ENCODE measurements at places on chromosomes 7 and 10. TPM values are rescaled to one million over a fixed set of nuclear protein-coding genes. Genes with fewer than 3 reads are reported as not detected.
A peak's percentile ranks its signal among the peaks of the same experiment; 100 is the strongest.

Gene OLAH
- total RNA-seq = 2.0 TPM

Gene FAM171A1
- total RNA-seq = 36.2 TPM

Gene HOXA13
- 1.9 TPM for total RNA-seq

DNA sequence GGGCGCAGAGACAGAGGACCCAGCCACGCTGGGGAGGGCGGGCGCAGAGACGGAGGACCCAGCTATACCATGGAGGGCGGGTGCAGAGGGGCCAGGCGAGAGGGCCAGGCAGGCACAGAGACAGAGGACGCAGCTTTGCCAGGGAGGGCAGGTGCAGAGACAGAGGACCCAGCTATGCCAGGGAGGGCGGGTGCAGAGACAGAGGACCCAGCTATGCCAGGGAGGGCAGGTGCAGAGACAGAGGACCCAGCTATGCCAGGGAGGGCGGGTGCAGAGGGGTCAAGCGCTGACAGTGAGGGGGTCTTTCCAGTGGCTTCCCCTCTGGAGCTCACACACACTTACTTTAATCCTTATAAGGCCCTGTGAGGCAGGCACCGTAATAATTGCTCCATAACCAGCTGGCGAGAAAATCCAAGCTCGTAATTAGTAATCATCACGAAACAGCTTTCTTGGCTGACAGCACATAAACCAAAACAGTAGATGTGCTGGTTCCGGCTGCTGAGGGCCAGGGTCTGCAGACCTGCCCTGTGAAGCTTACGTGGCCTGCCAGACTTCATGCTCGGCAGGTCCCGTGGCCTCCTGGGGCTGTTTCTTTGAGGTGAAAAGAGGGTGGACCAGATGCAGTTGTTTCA lies 137.2 kb downstream of the VIPR2 start:
- DNase-seq = peak; percentile 67

DNA sequence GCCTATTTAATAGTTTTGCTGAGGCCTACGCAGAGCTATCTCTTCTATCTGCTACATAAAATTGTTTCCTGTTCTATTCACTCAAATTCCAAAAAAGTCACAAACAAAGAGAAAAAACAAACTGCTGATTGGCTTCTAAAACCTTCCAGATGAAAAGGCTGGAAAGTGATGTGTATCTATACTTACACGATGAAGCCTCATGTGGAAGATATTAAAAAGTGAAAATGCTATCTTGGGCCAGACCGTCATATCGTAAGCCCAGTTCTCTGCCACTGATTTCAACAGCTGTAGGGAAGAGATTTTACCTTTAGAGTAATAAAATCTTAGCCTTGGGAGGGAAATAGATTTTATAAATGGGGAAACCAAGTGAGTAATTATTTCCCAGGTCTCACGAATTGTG lies 394.8 kb downstream of the KIF20B start:
- DNase-seq = no peak

DNA sequence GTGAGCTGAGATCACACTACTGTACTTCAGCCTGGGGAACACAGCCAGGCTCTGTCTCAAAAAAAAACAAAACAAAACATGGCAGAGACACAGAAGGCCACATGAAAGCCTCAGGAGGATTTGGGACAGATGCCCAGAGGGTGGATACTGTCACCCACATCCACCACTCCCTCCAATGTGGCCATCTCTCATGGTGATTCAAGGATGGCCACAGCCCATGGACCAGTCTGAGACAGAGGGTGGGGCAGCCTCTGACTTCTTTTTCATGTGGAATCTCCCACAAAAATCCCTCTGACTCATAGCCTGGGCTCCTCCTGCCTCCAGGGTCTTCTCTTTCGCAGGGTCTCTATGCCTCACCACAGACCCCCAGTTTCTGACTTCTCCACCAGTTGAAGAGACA lies 59.0 kb upstream of the GTF2I start:
- DNase-seq = no peak

GRCh38 chr10:85421421-85421820 lies 945.2 kb downstream of the GRID1 start:
- no peak for DNase-seq

Gene MAD1L1
- 32.2 TPM for total RNA-seq

DNA sequence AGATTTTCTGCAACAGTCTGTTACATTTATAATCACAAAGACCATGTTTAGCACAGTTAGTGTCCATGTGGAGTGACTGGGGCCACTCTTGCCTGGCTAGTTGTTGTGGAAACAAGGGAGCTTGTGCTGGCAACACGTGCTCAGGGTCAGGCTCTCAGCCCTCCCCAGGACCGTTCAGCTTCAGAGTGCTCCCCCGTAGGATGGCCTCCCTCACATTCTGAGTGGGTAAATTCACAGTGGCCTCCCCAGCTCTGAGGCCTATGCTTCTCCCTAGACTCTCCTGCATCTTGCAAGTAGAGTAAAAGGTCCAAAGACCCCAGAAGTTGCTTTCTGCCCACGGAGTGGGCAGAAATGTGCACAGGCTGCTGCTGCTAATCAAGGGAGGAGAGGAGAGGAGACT lies 122.3 kb downstream of the ADCY1 start:
- peak; percentile 81 for DNase-seq

GRCh38 chr10:31930023-31930751 lies 1.6 kb upstream of the ARHGAP12 start:
- DNase-seq = no peak

GRCh38 chr7:130853503-130854279 lies 119.7 kb upstream of the KLF14 start:
- DNase-seq = no peak

GRCh38 chr10:131144711-131145375 lies 166.7 kb downstream of the TCERG1L start:
- no peak for DNase-seq

DNA sequence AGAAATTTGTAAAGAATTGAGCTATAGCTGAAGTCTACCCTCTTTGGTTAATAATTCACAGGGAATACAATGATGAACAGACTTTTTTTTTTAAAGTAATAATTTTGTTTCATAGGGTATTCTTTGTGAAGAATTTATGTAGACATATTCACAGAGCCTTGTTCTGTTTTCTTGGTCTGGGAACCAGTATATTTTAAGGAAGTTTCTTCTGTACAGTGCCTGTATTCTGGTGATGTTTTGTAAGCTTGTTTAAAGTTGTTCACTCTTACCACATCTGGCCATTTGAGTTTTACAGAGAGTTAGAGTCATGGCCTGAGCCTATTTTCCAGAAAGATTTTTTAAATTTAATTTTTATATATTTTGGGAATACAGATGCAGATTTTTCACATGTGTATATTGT lies 70.3 kb downstream of the CCSER2 start:
- no peak for DNase-seq

Gene SPACDR
- total RNA-seq = 0.96 TPM

- no peak for DNase-seq
Measured at GRCh38 chr7:101906291-101907240, 89.1 kb downstream of the CUX1 start.

DNA sequence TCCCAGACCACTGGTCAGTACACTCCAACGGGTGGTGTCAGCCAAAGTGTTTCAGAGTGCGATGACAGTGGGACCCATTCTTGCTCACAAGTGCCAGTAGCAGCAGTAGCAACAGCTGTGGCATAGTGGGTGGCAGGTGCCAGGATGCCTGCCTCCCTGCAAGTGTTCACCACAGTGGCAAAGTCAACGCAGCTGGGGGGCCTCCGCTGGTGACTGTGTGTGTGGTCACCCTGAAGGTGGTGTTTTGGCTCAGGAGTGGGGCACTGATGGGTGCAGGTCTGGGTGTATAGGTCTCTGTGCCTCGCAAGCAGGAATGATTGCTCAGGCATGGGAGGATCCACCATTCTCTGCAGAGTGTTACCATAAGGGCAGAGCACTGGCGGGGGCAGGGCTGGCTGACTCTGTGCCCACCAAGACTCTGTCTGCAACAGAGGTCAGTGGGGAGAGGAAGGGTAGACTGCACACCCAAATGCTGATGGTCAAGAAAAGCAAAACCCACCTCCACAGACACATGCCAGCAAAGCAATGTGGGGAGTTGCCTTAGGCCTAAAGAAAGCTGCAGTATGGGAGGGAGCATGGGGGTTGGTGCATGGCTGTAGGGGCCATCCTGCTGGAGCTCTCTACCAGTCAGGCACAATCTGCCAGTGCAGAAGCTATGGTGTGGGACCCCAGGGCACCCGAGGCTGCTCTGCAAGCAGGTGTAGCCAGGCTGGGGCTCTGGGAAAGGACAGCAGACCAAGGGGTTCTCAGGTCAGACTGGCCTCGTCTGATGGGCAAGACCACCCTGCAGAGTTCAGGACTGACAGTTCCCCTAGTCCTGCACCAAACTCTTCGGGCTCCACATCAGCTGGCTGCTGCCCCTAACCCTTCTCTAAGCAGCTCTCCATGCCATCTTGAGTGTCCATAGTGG lies 368.1 kb downstream of the CTNNA3 start:
- DNase-seq = no peak

DNA sequence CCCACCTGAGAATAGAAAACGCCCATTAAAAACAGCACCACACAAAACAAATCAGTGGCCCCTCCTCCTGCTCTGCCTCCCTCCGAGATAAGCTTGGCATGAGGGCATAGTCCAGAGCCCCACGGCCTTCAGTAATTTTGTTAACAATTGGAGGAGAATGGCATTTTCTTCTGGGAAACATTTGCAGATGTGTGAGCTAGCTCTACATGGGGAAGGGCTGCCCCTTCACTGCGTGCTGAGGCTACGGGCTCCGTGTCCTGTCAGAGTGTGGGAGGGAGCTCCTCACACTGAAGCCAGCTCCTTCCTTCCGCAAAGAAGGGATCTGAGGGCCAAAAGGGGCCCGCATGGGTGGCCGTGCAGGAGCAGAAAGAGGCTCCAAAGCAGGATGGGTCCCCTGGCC lies 15.2 kb downstream of the GRK5 start:
- no peak for DNase-seq

DNA sequence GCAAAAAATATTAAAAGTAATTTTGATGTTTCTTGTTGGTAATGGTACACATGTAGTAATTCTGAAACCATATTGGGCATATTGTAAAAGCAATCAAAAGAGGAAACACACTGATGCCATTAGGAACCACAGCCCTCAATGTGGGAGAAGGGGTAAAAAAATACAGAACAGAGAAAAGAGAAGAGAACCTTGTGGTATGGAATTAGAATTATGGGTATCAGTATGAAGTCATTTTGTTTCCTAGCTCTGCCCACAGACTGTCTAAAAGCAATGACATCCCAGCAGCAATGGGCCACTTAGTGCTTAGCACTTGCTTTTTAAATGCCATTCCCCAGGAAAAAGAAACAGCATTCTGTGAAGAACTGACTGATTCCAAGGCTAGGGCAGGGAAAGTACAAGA lies 61.5 kb downstream of the CPVL start:
- DNase-seq = no peak

DNA sequence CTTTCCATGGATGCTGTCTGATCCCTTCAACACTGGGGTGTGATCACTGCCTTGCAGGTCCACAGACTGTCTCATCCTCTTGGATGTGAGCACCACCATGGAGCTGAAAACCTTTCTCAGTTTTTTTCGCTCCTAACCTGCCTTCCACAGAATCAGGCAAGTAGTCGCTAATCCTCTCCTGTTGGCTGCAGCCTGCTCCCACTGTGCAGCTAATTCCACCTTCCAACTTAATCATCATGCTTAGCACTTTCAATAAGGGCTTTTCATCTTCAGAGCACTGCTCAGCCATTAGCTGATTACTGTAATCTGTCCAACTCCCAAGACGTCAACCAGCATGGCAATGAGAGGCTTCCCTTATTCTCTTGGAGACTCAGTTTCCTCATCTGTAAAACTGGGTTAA lies 15.1 kb upstream of the CDH23 start:
- no peak for DNase-seq

DNA sequence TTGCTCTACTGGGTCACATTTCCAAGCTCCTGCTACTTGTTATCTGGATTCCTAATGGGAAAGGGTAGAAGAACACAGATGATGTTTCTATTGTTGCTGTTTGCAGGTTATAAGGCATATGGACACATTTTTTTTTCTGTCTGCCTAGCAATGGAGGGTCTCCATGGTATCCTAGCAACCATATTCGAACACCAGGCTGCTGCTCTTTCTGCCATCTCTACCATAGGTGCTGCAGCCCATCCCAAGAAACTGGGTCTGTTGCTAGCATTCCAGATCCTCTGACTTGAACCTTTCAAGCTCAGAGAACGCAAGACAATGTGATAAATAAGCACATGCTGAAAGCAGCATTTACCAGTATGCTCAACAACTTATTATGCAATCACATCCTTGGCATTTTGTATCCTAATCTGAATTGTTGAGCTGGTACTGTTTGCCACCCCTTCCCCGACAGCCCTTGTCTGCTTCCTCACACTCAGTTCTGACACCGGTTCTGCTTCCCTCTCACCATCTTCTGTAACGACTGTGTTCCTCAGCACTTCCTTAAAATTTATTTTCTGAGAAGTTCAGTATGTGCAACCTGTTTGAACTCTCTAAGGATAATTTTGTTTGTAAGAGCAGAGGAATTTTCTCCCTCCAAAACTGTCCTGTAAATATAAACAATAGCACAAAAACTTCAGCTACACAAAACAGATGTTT lies 6.2 kb downstream of the PRKG1 start:
- no peak for DNase-seq

- no peak for DNase-seq
Measured at GRCh38 chr10:132471125-132471451, 66.5 kb upstream of the INPP5A start.

GRCh38 chr10:17206210-17206709 lies 4.8 kb upstream of the TRDMT1 start:
- no peak for DNase-seq

DNA sequence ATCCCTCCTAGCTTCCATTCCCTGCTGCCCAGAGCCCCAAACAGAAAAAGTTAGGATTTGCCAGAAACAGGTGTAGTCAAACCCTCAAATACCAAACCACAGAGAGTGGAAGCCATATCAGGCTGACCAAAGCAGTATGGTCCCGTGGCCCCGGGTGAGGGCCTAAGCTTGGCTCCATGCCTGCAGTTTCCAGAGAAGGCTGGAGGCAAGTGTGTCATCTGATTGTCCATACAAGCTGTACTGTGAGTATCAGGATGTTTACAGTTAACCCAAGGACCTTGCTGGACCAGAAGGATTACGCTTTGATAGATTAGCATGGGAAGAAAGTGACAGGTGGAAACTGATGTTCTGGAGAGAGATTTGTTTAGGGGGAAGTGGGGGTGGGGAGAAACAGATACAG lies 96.3 kb downstream of the PRKAG2 start:
- no peak for DNase-seq

DNA sequence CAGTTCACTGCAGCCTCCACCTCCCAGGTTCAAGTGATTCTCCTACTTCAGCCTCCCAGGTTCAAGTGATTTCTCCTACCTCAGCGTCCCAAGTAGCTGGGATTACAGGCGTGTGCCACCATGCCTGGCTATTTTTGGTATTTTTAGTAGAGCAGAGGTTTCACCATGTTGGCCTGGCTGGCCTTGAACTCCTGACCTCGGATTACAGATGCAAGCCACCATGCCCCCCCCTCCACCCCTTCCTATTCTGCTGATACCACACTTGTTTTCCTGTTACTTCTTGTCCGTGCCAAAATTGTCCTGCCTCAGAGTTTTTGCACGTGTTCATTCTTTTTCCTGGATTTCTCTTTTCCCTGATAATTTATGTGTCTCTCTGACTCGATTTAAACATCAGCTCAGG lies 62.5 kb downstream of the R3HCC1L start:
- DNase-seq = no peak

- DNase-seq = peak; percentile 78
Measured at GRCh38 chr10:44387853-44388251, 3.0 kb upstream of the CXCL12 start.

GRCh38 chr7:121360564-121360963 lies 31.8 kb downstream of the WNT16 start:
- no peak for DNase-seq

GRCh38 chr10:130233426-130233825 lies 97.2 kb downstream of the GLRX3 start:
- DNase-seq = peak; percentile 43

Gene NPFFR1
- total RNA-seq = not detected

Gene AUTS2
- total RNA-seq = 28.1 TPM

GRCh38 chr7:150322833-150323681 lies at the start of the genes ACTR3C and LRRC61:
Gene ACTR3C, minus strand, starts transcription at chr7:150323545. Its CDS starts 28,249 bp downstream, at chr7:150295296.
Gene LRRC61, plus strand, starts transcription at chr7:150323355. Its CDS starts 13,507 bp downstream, at chr7:150336862.
- DNase-seq = peak; percentile 89

Gene ELOVL3
- total RNA-seq = 7.2 TPM
